ENCODE measurements at places on chromosomes 12 and 14.

GRCh38 chr12:79765157-79765556, 74.4 kb upstream of the PAWR start:
- DNase-seq: no peak

DNA sequence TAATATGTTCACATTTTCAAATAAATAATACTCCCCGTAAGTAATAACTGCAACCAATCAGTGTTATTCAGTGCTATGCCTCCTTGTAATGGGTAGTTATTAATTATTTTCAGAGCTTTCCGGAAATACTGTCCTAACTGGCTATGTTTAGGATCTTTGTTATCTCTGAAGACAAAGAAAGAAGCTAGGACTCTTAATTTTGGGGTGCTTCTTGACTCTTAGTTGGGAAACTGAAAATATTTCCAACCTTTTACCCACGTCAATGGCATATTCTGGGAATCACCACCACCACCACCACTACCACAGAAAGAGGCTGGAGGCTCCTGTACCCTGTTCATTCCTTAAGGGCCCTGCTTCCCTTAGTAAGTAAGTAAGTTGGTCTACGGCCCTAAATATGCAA, 39.1 kb downstream of the RAD52 start:
- DNase-seq: no peak

DNA sequence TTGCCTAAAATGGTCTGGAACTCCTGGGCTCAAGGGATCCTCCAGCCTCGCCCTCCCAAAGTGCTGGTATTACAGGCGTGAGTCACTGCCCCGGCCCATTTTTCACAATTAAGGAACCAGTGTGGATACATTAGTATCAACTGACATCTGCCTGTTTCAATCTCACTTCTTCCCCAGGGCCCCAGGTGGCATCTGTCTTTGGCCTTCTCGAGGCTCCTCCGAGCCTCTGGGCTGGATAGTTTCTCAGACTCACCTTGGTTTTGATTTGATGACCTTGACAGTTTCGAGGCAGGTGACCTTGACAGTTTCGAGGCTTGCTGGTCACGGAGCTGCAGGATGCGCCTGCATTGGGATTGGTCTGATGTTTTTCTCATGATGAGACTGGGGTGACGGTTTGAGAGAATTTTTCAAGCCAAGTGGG, 41.0 kb upstream of the NCOR2 start:
- no peak for DNase-seq

DNA sequence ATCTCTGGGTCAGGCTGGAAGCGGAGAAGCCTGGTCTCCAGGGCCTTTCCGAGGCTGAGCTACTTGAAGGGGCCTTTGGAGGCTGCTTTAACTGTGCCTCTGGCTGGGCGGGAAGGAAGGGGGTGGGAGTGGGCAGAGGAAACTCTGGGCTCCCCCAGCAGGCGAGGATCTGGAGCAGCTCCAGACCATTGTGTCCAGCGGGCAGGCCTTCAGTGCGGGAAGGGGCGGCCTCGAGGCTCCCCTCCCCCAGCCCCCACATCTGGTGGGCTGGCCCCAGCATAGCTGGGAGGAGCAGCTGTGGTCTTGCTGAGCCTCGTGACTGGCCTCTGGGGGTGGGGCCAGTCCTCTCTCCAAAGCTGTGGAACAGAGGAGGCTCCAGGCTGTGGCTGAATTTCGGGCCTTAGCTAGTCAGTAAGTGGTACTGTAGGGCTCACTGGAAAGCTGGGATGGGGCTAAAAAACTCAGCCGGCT, 3.4 kb downstream of the TAMALIN start:
- peak; percentile 95 for DNase-seq

DNA sequence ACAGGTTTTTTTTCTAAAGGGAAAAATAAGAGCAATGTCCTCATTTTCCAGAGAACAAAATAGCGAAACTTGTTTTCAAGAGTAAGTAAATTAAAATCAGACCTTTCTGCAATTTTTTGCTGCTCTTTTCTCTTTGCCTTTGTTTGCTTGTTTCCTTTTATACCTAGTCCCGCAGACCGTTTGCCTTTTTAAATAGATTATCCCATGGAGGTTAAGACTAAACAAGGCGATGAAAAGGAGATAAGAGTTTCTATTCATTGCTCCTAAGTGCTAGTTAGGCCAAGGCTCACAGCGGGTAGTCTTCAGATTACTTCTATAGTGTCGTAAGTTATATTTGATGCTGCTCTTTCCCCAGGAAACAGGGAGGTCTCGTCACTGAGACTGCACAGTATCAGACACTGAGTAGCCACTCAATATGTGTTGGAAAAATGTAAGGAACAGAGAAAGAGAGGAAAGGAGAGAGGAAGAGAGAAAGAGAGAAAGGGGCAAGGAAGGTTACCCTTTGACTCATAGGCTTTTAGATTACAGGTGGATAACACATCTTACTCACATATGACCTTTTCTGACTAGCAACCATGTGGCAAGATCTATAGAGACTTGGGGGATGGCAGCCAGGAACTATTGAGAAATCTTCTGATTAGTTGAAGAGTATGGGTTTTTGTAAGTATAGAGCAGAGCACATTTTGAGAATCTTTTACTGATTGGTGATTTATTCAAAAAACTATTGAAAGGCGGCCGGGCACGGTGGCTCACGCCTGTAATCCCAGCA, 107.5 kb upstream of the PARP11 start:
- DNase-seq: peak; percentile 30

- no peak for DNase-seq
These were observed 128.6 kb upstream of the CRY1 start for GRCh38 chr12:107221913-107222312.

GRCh38 chr12:3757261-3757660, 4.4 kb upstream of the CRACR2A start:
- DNase-seq: no peak

GRCh38 chr12:129911428-129912049, 7.7 kb upstream of the TMEM132D start:
- DNase-seq: peak; percentile 93

DNA sequence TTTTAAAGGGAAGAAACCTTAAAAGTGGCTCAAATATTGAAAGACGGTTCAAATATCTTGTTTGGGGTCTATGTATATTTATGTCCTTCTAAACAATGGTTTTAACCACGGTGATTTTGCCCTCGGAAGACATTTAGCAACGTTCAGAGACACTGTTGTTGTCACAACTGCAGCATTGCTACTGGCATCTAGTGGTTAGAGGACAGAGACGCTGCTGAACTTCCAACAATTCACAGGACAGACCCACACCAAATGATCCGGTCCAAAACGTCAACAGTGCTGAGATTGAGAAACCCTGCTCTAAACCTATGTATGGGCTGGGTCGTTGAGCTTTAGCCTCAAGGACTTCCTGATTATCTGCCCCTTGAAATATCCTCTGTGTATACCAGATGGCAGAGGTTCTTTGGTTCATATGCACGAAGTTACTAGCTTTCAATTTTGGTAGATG, 1.7 kb downstream of the ANGEL1 start:
- DNase-seq: no peak

DNA sequence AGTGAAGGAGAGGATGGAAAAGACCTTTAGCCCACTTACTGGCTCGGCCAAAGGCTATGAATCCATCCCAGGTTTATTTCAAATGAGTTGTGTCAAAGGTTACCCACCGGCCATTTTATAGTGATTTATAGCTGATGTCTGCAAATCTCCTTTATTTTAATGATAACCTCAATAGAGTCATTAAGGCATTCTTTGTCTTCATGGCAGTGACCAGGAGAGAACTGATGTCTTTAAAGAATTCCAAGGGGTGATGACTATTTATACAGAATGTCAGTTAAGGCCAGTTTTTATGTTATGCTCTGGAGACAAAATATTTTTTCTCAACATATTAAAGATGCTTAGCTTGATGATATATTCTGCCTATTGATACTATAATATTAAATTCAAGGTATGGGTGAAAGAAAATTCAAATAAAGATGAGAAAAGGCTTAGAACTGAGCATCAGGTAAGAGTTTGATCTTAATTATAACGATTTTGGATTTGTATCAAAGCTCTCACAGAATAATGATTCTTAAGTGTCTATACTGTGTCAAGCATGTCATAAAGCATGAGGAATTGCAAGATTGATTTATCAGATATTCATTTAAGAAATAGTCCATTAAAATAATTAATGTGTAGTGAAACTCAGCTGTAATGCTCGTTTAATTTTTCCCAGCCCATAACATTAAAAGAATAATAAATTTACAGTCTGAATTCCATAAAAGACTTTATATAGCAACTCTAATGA, 361.5 kb downstream of the SOX5 start:
- DNase-seq: no peak

DNA sequence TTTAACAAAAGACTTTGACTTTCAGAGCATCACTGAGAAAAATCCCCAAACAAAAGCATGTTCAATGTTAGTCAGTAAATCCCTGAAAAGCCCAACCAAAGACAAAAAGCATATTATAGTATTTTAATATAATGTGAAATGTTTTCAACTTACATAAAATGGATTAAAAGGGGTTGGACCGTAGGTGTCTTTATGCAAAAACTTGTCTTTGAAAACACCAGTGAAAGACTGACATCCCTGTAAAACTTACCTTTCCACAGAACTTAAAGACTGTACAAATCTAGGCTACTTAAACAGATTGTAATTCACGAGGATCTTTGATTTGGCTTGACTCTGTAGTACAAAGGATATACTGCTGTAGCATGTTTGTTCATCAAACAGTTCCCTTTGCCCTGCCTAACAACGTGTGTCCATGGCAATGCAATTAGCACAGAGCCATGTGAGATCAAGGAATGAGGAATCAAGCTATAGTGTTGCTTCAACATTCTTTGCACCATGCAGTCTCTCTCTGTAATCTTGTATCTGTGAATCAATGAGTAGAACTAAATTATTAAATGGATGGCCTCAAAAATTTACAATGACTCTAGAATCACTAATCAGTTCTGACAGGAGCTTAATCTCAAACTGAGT, 138.5 kb upstream of the SYT1 start:
- DNase-seq: no peak

GRCh38 chr12:66072135-66072534, 58.4 kb downstream of the LLPH start:
- no peak for DNase-seq

DNA sequence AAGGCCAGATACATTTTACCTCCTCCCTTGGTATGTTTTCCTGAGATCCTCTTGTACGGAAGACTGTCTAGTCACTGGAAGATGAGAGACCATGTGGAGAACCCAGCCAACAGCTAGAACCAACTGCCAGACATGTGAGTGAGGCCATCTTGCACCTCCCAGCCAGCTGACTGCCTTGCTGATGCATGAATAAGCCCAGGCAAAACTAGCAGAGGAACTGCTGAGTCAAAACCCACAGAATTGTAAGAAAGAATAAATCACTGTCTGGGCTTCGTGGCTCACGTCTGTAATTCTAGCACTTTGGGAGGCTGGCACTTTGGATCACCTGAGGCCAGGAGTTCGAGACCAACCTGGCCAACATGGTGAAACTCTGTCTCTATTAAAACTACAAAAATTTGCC, 160.0 kb downstream of the TPH2 start:
- no peak for DNase-seq

- DNase-seq: peak; percentile 84
These were observed 1.1 kb downstream of the NELL2 start for GRCh38 chr12:44874981-44875416.

- DNase-seq: peak; percentile 95
These were observed 92.8 kb downstream of the NINJ2 start for GRCh38 chr12:570435-570920.

DNA sequence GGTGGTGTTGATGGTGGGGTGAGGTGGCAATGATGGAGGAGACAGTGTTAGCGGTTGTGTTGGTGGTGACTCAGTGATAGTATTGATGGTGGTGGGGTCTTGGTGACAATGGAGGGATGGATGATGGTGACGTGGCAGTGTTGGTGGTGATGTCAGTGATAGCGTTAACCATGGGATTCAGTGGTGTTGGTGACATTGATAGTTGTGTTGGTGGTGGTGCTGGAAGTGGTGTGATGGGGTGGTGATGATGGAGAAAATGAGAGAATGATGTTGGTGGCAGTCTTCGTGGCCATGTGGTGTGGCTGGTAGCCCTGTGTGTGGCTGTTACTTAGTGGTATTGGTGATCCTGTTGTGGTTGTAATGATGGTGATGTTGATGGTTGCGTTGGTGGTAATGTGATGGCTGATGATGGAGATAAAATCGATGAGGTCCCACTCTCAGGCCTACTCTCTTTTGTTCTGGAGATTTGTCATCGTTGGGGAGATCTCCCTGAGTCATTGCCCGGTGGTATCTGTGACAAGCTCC, 2.6 kb downstream of the DTX1 start:
- DNase-seq: no peak

- no peak for DNase-seq
These were observed 23.3 kb upstream of the MARK3 start for GRCh38 chr14:103361867-103362266.

DNA sequence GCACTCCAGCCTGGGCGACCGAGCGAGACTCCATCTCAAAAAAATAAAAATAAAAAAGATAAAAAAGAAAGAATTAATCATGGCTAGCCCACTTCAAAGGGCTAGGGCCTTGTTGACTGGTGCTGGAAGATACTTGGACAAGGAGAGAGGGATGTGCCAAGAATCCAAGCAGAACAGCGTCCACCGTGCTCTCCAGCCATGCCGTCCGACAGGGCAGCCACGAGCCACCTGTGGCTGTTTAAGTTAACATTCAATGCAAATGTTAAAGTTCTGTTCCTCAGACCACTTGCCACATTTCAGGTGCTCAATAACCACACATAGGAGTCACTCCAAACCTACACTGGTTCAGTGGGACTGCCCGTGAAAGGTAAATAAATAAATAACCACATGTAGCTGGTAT, 21.4 kb downstream of the SLC6A13 start:
- DNase-seq: no peak

DNA sequence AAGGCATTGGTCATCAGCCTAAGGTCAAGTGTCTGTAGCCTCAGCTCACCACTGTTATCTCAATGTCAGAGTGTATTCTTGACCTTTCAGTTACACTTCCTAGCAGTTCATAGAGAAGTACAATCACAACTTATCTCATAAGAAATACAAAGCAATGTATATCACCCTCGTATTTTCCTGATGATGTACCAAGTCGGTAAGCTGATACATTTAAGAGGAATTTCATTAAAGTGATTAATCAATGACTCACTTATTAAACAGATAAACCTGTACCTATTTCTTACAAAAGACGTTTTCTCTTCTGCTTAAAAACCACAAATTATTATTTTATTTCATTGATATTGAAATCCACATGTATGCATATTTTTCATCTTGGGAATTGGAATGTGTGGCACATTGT, 3.9 kb upstream of the PRB3 start:
- no peak for DNase-seq

- peak; percentile 87 for DNase-seq
These were observed 21.0 kb downstream of the CFL2 start for GRCh38 chr14:34693228-34693939.
